Skeletal muscle tissue (tissue), 5 donors: ENCODE measurements at places on chromosomes 6 and 20. TPM values are rescaled to one million over a fixed set of nuclear protein-coding genes. Genes with fewer than 3 reads are reported as not detected.

Gene TMEM244
- not detected for total RNA-seq

Gene TAF11
- total RNA-seq, result 27.1 TPM

Gene LY6G6C
- total RNA-seq, result not detected

Gene EYA2
- 1.0 TPM for total RNA-seq

Gene DEFB124
- not detected for total RNA-seq

Gene TULP1
- 0.52 TPM for total RNA-seq

Gene TLDC2
- total RNA-seq, result under 0.01 TPM
